Osteoblast (primary cell): ENCODE measurements at places on chromosomes 12 and 14.
A peak's percentile ranks its signal among the peaks of the same experiment; 100 is the strongest.

DNA sequence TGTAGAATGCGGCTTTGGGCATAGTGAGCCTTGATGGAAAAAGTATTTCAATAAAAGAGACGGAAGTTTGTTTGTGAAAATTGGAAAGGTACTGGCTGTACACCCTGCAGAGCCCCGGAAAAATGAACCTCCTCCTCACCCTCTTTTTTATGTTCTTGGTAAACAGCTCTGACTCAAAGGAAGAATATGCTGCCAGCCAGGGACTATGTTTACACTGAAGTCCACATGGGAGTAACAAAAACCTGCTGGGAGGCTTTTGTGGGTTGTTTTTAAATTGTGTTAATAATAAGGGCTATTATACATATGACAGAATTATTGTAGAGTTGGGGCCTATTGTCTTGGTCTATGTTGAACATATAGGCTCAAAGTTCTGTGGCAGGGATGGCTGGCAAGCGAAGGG is 70.7 kb downstream of the TTC8 start:
- DNase-seq, result peak; percentile 19
- peaks cover 26% of the 10 kb centered on the region for H3K27me3 ChIP-seq
- no peaks in the 10 kb centered on the region for H3K36me3 ChIP-seq
- no peak overlapping the region for H3K4me3 ChIP-seq

DNA sequence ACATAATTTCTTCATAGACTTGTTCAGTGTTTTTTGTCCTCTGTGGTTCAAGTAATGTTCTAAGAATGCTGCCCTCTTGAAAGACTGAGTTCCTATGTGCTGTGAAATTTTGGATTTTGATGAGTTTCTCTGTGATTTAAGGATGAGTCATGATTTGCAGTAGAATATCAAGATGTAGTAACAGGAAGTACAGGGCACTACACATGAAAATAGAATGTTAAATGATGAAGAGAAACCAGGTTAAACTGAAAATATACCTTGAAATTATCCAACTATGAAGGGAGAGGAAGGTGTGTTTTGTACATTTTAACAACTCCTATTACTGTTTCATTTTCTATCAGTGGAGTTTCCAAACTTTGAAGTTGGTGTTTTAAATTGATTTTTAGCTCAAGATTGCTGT is 4.8 kb downstream of the ELK3 start:
- H3K36me3 ChIP-seq, result no peaks in the 10 kb centered on the region
- no peaks in the 10 kb centered on the region for H3K27me3 ChIP-seq
- peak overlapping the region; percentile 2 for H3K4me3 ChIP-seq
- DNase-seq, result peak; percentile 79

- peaks cover 24% of the 10 kb centered on the region for H3K4me1 ChIP-seq
- no peaks in the 10 kb centered on the region for H3K36me3 ChIP-seq
- H3K27ac ChIP-seq, result no peak overlapping the region
- no peak overlapping the region for H3K4me3 ChIP-seq
- H3K27me3 ChIP-seq, result no peaks in the 10 kb centered on the region
Measured at GRCh38 chr14:52333823-52334657, 19.9 kb downstream of the PTGER2 start.

- H3K27me3 ChIP-seq, result no peaks in the 10 kb centered on the region
- DNase-seq, result no peak
- no peaks in the 10 kb centered on the region for H3K36me3 ChIP-seq
- H3K4me1 ChIP-seq, result no peaks in the 10 kb centered on the region
- no peak overlapping the region for H3K4me3 ChIP-seq
- no peak overlapping the region for H3K27ac ChIP-seq
Measured at GRCh38 chr12:130138478-130138877, 23.8 kb upstream of the FZD10 start.

DNA sequence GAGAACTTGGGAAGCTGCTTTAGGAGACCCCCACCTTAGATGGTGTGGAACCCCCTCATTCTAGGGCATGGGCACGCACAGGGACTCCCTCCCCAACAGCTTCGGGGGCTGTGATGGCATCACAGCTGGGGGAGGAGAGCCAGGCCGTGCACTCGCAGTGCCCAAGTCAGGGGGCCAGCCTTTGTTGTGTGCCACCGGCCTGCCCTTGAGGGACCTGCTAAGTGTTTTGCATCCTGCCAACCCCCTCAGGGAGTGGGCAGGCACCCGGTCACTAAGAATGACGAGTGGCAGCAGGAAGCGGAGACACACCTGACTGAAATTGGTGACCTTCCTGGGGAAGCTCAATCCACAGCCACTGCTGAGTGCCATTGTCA is 334.9 kb upstream of the SFSWAP start:
- H3K27me3 ChIP-seq, result no peaks in the 10 kb centered on the region
- H3K27ac ChIP-seq, result no peak overlapping the region
- H3K4me1 ChIP-seq, result no peaks in the 10 kb centered on the region
- DNase-seq, result peak; percentile 50
- no peaks in the 10 kb centered on the region for H3K36me3 ChIP-seq
- no peak overlapping the region for H3K4me3 ChIP-seq
